ENCODE measurements at places on chromosomes 1 and 21.

DNA sequence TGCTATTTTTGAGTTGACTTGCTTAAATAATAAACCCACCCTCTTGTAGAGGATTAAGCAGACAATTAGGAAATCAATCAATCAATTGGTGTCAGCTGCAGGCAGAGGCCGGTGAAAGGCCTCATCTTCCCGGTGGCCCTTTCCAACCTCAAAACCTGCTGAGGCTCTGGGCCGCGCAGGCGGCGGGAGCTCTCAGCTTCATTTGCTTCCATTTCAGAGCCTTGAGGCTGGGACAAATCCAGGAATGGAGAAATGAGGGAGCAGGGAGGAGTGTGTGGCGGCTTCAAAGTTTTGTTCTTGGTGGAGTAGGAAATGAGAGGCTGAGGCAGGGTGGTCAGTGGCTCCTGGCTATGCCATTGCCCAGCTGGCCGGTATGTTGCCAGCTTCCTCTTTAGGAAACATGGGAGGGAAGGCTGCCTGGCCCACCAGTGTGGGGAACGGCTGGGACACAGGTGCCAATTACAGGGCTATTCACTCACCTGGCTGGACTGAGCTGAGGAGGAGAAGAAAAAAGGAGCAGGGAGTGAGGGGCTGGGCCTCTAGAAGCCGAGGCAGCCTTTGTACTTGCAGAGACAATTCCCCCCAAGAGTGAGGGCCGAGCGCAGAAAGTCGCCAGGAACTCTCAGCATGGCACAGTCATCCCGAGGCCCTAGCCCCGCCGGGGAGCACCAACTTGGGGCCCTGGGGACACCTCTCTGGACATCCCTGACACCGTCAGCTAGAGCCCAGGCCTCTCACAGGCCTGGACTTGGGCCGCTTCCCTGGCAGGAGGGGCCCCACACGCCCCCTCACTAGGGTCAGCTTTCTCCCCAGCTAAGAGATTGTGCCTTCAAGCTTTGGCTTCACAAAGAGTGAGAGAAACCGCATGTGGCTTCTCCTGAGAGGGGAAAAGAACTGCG is 4.4 kb downstream of the POU3F1 start:
- DNase-seq: no peak

DNA sequence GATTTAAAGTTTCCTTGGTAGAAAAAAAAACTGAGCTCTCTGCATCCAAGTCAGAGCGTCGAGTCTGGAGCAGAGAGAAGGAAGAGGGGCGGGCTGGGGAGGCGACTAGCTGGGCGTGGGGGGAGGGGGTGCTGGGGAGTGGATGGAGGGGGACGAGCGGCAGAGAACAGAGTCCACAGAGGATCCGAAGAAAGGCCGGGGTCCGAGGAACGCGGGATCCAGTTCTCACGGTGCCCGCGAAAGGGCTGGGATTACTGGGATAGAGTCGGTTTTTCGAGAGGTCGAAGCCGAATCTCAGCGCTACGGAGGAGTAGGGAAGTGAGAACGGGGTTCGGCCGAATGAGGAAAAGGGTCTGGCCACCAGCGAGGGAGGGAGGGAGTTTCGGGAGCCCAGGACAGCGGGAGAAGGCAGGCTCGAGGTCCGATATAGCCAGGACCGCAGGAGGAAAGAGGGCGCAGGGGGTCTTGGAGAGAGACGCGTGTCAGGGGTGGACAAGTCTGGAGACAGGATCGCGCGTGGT is 665 bp downstream of the DAB1 start:
- DNase-seq: no peak

- DNase-seq: no peak
Measured at GRCh38 chr1:56135069-56135863, 444.1 kb downstream of the PLPP3 start.

DNA sequence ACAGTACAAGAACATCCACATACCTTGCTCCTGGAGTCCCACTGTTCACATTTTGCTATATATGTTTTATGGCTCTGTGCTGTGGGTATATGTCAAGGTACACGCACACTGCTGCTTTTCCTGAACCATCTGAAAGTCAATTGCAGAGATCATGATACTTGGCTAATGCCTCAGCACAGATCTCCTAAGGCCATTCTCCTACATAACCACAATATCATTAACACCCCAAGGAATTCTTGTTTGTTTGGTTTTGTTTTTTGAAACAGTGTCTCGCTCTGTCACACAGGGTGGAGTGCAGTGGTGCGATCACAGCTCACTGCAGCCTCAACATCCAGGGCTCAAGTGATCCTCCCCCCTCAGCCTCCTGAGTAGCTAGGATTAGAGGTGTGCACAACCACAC is 16.0 kb downstream of the CTNNBIP1 start:
- DNase-seq: no peak

DNA sequence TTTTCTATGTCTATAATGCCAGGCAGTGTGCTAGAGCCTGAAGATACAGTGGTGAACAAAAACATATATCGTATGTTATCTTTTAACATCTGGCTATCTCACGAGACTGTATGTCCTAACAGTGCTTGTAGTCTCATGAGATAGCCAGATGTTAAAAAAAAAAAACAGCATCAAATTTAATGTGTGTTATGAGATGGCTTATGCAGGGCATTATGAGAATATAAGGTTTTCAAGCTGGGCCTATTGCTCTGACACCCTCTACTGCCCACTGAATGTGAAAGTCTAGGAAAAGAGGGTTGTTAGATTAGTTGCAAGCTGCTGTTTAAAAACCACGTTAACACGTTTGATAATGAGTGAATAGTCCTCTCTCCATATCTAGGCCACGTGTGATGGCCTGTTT is 109.8 kb downstream of the CACHD1 start:
- DNase-seq: no peak

DNA sequence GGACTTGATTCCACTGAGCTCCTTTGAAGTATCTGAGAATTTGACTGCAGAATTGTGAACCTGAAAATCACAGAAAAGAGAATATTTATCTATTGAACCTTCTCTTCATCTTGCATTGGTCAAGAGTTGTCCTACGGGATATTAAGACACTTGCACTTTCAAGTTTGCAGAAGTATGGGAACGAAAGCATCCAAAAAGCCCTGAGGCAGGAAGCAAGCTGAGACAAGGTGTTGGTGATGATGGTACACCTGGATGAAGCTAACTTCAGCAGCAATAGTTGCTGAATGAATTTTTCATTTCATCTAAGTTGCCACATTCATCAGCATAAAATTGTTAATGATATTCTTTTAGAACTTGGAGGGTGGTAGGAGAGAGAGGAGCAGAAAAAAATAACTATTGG is 686.6 kb upstream of the ADAMTS5 start:
- DNase-seq: no peak

GRCh38 chr21:37072274-37072987 is 440 bp downstream of the PIGP start:
- no peak for DNase-seq

DNA sequence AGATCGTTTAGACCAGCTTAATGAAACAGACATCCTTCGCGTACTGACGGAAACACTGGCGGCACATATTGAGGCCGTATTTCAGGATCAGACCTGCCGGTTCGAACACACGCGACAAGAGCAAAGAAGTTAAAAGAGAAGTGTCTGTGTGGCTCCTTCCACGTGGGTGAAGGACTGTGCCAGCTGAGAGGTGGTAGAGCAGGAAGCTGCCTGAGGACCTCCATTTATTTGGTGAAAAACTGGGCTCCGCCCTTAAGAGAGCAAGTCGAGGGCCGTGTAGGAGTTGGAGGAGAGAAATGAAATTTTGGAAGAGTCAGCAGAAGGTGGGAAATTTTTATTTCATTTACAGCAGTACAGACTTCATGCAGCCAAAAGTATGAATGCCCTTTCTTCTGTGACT is 38.8 kb upstream of the ADORA3 start:
- DNase-seq: no peak

GRCh38 chr1:25836695-25837094 is 16.9 kb downstream of the MTFR1L start:
- no peak for DNase-seq

DNA sequence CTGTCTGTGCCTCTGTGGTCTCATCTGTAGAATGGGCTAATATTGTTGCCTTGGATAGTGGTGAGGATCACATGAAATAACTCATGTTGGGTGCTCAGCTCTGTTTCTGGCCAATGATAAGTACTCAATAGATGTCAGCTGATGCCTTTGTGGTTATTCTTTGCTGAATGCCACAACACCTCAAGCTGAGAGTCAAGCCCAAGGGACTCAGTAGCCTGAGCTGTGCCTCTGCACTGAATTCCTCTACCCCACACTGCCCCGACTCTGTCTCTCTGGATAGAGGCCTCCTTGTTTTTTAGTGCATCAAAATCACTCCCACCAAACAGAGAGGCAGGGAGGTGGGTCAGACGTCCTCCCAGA is 196.1 kb upstream of the VAMP3 start:
- DNase-seq: no peak

DNA sequence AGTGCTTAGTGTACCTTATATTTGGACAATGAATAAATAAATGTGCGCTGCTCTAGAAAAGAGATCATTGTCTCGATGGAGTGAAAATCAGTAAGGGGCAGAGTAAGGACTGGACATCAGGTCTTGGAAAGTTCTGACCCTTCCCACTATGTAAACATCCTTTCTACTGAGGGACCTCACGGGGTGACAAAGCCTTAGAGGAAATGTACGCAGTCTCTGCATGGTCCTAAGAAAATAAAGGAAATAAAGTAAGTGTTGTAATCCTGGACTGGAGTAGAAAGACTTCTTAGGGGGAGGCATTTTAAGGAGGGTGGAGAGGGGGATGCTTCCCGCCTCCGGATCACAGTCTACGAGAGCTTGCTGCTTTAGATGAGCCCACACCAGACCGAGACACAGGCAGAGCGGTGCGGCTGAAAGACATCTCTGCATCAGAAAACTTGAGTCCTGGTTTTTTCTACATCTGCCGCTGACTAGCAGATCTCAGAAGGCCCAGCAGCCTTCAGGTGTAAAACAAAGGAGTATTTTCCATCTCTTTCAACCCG is 22.3 kb upstream of the GPR137B start:
- DNase-seq: no peak

DNA sequence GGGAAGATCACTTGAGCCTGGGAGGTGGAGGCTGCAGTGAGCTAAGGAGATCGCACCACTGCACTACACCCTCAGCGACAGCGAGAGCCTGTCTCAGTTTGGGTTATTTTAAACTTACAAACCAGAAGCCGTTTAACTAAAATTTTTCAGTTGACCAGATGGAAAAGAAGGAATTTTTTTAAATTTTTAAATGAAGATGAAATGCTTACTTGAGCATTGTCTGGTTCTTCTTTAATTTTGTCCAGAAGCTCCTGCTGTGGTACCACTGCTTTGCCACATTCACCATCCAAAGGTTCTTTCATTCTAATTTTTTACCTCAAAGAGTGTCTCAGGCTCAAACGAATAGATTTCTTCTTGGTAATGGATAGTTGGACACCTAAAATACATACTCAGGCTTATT is 1.4 kb downstream of the ZMYM6 start:
- DNase-seq: no peak

- DNase-seq: peak; percentile 27
Measured at GRCh38 chr21:15065392-15066122, 757 bp upstream of the NRIP1 start.

GRCh38 chr1:32770741-32771548 is 46.2 kb downstream of the YARS1 start:
- DNase-seq: no peak

- no peak for DNase-seq
Measured at GRCh38 chr1:10025354-10025753, 7.4 kb upstream of the UBE4B start.

DNA sequence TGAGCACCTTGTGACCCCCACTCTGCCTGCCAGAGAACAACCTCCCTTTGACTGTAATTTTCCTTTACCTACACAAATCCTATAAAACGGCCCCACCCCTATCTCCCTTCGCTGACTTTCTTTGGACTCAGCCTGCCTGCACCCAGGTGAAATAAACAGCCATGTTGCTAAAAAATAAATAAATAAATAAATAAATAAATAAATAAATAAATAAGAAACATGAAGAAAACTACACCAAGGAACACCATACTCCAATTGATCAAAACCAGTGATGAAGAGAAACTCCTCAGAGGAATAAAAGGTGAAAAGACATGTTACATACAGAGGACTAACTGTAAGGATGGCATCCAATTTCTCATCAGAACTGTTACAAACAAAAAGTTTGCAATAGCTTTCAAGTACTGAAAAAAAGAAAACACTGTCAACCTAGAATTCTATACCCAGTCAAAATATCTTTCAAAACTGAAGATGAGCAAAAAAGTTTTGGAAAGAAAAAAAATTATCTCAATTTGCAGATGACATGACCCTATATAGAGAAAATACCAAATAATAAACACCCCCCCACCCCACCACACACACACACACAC is 28.4 kb downstream of the NBPF6 start:
- no peak for DNase-seq

DNA sequence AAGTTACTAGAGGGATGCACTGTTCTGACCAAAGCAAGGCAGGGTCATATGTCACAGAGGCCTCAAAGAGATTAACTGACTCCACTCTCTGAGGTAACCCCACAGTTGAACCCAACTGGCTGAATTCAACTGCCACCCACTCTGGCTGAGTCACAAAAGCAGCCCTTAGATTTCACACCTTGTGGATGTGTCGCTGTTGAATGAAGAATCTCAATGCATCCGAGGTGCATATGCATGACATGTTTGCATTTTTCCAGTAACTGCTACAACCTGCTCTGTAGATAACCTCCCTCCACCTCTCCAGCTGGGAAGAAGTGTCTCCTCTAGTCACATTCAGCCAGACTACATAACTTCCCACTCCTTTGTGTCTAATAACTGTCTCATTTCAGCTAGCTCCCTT is 27.9 kb upstream of the KIF21B start:
- DNase-seq: no peak

- no peak for DNase-seq
Measured at GRCh38 chr1:207847116-207847515, 63.8 kb downstream of the CD34 start.

DNA sequence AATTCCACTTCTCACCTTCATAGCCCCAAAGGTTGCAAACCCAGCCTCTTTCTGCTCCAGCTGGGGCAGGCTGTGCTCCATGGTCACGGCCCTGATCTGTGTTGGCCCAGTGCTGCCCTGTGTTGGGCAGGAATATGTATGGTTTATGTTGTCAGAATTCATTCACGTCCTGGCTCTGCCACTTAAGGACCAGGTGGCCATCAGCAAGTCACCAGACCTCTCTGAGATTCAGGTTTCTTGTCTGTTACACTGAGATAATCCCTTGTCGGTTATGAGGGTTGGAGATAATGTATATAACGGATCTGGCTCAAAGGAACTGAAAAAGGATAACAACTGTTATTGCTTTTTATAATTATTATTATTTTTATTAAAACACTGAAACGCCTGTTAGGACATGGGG is 39.1 kb upstream of the SELENON start:
- no peak for DNase-seq

Data from activated CD4-positive, CD25-positive, alpha-beta regulatory T cell treated with anti-CD3 and anti-CD28 coated beads, Interleukin-2, amount 50 U/mL, for 16 hours (primary cell).